ENCODE measurements at places on chromosomes 1 and 21.

DNA sequence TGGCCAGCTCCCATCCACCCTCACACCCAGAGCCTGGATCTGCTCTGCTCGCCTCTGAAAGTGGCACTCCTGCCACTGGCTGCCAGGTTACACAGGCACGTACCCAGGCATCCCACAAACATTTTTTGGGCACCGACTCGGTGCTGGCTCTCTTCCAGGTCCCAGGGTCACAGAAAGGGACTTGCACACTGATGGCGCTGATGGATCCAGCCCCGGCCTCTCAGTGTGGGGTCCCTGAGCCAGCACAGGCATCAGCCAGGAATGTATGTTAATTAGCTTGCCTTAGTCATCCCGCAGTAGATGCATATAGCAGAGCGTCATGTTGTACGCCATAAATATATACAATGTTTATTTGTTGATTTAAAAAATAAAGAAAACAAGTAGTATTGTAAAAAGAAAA, 537.2 kb downstream of the NPHP4 start:
- DNase-seq, result no peak

DNA sequence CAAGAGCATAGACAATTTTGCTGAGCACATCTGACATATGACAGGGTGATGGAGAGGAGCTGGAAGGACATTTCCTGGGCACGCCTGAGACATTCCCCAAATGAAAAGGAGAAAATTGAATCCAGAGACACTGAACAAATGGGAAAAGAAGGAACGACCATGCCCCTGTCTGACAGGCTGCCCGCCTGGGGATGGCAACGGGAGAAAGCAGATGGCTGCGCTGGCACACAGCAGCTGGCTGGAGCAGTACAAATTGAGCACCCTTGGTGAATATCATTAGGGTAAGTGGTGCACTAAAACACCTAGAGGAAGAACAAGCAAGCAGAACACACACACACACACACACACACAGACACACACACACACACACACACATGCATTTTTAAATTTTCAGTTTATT, 174.3 kb upstream of the DUSP10 start:
- no peak for DNase-seq

DNA sequence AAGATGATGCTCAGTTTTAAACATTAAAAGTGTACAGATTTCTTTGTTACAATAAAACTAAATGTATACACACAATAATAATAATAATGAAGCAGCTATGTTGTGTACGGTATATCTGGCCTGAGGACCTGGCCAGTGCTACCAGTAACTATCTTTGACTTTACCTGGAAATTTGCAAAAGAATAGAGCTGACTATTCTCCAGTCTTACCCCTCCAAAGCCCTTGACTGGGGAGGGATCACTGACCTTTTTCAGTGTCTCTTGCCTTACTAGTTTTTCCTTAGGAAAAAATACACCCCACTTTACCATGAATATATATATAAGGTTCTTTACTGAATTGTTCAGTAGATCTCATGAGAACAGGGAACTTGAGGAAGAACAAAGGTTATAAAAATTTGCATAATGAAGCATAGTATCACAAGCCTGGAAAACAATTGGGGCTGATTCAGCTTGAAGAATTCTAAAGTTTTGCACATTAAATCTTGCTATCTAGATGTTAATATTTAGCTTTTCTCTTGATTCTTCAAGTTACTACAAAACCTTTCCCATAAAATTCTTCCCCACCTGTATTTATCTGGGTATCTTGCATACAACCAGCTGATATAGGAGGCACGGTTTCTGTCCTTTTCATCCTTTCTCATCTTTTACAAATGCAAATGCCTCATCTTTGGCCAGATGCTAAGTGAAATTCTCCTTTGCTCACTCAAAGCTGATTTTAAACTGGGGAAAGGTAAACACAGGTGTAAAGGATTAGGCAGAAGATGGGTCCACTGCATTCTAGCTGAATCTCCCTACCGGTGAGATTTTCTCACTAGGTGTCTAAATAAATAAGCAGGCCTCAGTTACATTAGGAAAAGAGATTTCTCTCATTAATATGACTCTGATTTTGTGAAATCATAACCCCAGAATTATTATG, 25.0 kb upstream of the SLAMF1 start:
- no peak for DNase-seq

DNA sequence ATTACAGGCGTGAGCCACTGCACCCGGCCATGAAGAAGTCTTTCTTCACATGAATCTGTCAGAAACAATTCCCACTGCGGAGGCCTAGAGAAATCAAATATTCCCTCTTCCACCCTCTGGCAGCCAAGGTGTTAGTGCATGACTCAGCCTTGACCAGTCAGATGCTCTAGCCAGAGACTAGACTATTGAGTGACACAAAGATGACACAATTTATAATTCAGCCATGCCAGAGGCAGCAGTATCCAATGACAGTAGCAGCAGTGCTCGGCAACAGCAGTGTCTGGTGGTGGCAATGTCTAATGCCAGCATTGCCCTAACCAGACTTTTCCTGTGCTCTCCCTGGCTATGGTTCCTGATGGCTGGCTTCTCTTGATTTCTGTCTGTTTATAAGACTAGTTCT, 8.7 kb downstream of the CTXND2 start:
- DNase-seq, result peak; percentile 37

DNA sequence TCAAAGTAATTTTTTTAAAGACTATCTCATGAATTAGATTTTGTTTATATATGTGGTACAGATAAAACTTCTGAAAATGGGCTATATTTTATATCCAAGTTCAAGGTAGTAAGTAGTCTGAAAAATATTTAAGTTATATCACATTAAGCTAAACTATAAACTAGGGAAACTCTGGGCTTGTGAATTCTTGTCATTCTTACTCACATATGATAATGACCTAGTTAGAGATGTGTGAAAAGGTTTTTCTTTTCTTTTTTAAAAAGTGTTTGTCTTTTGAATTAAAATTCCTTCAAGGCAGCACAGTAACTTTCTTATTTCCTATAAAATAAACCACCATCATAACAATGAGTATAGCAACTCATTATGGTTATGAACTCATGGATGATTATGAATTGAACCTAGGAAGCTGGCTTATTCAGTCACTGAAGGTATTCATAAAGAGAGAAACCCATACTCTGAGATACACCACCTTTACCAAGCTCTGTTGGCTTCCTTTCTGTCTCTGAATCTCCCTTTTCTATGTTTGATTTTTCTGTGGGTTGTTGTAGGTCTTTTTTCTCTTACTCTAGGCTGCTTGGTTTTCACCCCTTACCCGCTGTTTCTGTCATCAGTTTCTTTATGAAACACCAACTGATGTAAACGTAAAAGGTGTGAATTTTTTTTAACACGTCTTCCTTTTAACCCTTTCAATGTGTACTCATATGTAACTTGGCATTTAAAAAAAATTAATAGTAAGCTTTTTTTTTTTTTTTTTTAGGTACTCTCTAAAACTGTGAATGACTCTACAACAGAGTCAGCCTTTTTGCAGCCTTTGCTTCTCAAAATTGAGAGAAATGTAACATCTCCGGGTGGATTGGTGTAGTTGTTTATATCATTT, 25.2 kb downstream of the IL12RB2 start:
- no peak for DNase-seq

- DNase-seq, result no peak
Measured at GRCh38 chr21:31556662-31557061, 102.8 kb upstream of the SOD1 start.

- DNase-seq, result peak; percentile 48
Measured at GRCh38 chr21:35377505-35378090, 328.5 kb upstream of the RUNX1 start.

GRCh38 chr1:84350104-84350503, 48.2 kb upstream of the DNASE2B start:
- no peak for DNase-seq

- DNase-seq, result no peak
Measured at GRCh38 chr1:58670181-58670580, 29.7 kb downstream of the MYSM1 start.

GRCh38 chr1:191641420-191642260, 516.6 kb upstream of the RGS18 start:
- peak; percentile 78 for DNase-seq
